ENCODE measurements at places on chromosomes 12 and 14.

GRCh38 chr12:33439587-33440011 is at the start of gene SYT10:
Gene SYT10, minus strand, starts transcription at chr12:33439819. Its CDS starts 297 bp downstream, at chr12:33439522.
- DNase-seq, result no peak

DNA sequence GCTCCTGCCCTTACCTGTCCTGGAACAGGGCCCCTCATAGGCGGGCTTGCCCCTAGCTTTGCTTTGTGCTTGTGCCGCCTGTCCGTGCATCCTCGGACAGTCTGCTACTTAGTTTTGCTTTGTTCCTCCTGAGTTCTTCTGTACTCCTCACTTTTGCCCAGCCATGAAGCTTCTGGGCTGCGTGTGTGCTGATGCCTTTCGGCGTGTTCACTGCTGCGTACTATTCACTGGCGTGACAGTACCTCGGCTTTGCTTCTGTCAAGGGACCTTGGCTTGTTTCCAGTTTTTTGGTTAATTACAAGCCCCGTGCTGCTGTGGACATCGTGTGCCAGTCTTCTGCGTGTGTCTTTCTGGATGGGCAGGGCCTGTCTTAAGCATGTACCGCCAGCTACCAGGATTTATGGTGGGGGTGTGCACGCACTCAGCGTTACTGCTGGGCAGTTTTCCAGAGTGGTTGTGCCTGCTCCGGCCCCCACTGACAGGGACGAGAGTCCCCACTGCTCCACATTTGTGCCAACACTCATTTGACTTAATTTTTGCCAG is 2.5 kb downstream of the PACS2 start:
- no peak for DNase-seq

- no peak for DNase-seq
Measured at GRCh38 chr12:44464180-44464579, 411.9 kb downstream of the NELL2 start.

- DNase-seq, result no peak
Measured at GRCh38 chr14:104519721-104520120, 59.8 kb upstream of the C14orf180 start.

DNA sequence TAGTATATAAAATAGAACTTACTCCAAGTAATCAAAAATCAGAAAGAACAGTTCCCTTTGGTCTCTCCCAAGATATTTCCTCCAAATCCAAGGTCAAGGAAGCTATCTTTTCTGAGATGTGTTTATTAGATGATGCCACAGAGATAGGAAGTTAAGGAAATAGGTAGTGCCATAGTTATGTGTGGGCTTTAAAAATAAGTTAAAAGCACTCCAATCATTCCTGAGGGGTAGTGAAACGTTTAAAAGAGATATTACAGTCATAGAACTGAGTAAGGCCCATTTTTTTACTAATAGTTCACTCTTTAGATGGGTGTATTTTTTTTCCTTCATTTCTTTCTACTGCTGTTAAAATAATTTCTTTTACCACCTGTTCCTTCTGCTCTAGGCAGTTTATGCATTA is 1630.9 kb upstream of the SEL1L start:
- no peak for DNase-seq

- DNase-seq, result no peak
Measured at GRCh38 chr12:60693019-60693626, 1097.3 kb downstream of the SLC16A7 start.

- DNase-seq, result no peak
Measured at GRCh38 chr12:120218680-120219606, 18.0 kb upstream of the RPLP0 start.

- no peak for DNase-seq
Measured at GRCh38 chr14:75168586-75169335, 7.7 kb downstream of the TMED10 start.

DNA sequence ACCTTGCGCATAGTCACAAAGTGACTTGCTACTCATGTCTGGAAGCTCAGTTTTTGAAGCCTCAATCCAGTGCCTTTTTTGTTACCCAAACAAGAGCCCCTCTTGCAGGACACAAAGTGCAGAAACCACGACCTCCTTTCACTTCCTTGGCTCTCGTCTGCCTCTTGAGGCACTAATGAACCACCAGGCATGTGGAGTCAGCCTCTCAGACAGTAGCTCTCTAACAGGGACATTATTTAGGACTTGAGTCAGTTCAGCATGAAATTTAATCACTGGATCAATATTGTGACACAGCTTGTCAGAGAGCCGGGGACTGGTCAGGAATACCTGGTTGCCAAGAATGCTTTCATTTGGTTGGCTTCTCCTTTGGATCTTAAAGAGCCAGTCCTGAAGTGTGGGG is 46.7 kb downstream of the HSPB8 start:
- no peak for DNase-seq

- DNase-seq, result no peak
Measured at GRCh38 chr12:115763982-115764621, 513.4 kb downstream of the MED13L start.

GRCh38 chr12:52358575-52359350 is 8.5 kb downstream of the KRT85 start:
- peak; percentile 5 for DNase-seq

DNA sequence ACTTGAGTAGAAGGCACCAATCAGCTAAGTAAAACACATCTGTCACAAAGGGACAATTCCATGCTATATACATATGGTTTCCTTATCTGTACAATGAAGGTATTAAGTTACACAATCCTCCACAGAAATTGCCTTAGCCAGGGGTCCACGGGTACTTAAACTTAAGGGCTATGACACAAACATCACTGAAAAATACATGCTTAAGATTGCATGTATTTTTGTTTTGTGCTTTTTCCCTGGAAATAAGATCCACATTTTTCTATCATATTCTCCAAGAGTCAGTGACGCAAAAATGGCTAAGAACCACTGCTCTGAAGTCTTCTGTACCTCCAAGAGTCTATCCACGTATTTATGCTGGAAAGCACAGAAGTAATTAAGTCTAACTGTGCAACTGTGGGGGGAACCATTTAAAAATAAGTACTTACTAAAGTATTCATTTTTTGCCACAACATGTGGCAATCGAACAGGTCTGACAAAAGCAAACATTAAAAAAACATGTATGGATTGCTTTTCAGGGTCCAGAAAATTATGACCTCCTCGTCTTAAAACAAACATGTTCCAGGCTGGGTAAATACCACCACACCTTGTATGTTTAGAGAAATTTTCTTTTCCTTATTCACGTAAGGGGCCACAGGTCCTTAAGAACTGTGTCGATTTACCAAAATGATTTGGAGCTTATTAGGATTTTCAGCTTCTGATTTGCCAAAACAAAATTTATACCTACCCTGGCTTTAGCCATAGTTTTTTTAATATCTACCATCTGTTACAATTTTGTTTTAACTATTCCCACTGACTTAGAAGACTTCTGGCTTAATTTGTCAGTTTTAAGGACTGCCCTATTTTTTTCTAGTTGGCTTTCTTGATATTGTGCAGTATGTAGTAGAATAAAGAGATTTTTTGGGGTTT is 2.8 kb downstream of the SLC38A2 start:
- DNase-seq, result no peak

GRCh38 chr12:45292486-45293195 is 76.7 kb downstream of the ANO6 start:
- DNase-seq, result no peak

DNA sequence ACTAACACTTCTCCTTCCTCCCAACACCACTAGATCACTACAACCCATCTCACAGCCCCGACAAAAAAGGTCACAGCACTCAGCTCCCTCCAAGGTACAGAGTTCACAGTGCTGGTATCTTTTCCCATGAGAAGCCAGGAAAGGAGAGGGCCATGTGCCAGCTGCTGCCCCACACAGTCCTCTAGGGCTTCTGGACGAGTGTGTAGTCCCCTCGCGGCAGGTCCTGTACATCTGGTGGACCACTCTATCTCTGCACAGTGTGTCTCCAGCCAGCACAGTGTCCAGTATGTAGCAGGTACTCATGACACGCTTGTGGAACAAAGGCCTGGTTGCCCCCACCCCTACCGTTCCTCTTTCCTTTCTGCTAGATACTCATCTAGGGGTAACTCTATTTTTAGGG is 134.4 kb upstream of the FOXN3 start:
- DNase-seq, result no peak

DNA sequence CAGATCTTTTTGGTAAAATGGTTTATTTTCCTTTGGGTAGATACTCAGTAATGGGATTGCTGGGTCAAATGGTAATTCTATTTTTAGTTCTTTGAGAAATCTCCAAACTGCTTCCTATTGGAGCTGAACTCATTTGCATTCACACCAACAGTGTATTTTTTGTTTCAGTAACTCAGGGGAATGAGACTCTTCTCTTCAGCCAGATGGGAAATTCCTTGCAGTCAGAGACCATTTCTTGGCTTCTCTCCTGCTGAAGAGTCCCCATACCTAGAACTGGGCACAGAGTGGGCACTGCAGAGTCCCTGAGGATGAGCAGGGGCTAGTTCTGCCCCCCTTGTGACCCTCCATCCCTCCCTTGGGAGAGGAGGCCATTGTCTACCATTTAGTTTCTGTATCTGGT is 10.8 kb downstream of the SDSL start:
- no peak for DNase-seq

DNA sequence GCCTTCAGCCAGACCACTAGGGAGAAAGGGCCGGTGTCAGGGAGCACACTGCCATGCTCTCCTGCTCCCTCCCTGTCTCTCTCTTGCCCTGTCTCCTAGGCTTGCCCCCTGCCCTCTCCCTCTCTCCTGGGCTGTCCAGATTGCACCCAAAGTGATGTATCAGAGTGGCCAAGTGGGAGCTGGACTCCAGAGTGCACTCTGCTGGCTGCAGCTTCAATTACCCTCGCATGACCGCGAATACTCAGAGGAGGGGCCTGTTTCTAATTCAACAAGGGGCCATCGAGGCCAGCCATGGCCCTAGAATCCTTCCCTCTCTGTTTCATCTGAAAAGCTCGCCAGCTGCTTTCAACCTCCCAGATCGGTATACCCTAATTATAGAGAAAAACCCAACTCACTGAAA is 206.4 kb upstream of the FKBP4 start:
- DNase-seq, result no peak

GRCh38 chr14:39558525-39558924 is 126.3 kb upstream of the FBXO33 start:
- DNase-seq, result no peak

DNA sequence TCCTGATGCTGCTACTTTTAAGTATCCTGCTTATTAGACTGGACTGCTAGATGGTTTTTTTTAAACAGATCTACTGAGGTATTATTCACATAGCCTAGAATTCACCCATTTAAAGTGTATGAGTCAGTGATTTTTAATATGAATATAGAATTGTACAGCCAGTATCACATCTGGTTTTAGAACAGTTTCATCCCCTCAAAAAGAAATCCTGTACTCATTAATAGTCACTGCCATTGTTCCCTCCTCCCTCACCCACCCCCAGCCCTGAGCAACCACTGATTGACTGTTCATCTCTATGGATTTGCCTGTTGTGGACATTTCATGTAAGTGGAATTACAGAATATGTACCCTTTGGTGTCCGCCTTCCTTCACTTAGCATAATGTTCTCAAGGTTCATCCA is 98.4 kb downstream of the PPP2R5C start:
- no peak for DNase-seq

DNA sequence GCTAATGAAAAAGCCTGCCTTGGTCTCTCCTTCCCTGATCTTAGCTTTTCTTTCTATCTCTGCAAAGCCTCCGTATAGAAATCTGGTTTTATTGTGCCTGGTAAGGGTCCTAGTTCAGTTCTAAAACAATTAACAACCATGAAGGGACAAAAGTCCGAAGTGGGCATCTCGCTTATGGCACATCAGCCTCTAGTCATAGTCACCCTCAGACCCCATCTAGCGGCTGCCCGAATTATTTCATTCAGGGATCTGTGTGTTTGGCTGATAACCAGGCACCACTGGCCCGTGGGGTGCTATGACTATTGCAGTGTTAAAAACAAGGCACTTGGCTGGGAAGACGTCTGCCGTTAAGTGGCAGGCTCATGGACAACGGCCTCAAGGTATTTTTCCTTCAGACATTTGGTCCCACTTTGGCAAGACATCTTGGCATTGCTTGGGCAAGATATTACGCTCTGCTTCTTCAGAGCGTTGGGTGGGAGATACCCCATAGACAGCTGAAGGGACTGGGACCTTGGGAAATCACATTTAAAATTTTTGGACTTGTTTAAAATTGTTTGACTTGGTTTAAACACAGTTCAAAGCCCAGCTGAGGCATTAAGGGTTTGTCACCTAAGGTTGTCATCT is 87.1 kb downstream of the SINHCAF start:
- DNase-seq, result peak; percentile 63

DNA sequence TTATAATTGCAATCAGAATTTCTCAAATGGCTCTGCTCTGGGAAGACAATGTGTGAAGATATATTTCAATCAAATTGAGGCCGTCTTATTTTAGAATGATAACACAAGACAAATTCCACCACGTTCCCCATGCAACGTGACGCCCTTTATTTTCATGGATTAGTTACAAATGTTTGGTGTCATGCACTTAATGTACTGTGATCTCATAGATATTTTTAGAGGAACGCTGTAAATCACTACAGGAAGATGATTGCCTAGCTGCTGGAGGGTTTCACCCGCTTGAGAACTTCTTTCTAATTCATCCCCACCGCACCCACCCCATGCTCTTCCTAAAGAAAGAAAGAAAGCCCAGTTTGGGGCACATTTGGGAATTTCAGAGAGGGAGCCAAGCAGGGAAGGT is 117.2 kb downstream of the PLXNC1 start:
- DNase-seq, result no peak

DNA sequence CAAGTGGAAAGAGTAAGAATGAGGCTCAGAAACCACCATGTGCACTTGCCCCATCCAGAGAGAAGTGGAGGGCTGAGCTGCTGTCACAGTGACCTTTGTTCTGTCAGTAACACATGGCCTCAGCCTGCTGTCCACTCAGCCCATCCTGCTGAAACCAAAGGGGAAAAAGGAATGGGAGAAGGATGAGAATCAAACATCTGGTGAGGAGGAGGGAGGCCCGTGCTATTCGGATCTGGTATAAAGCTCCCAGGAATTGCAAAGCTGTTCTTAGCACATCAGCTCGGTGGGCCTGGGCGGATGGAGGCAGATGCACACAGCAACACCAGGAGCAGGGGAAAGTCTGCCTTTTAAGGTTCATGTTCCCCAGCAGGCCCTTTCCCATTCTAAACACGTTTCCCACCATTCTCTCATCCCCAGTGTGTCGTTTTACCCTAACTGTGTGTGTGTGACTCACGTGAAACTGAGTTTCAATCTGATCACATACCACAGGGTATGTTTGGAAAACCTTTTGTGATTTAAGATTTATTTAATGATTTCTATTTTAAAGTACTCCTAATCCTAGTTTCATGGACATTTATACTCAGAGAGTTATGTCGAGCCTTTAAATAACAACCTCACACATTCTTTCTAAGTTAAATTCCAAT is 36.8 kb downstream of the RTRAF start:
- DNase-seq, result no peak

Measured in activated CD4-positive, alpha-beta T cell treated with anti-CD3 and anti-CD28 coated beads, Interleukin-2, Interleukin-4, amounts not matched to agents 100 ng/mL and 50 ng/mL, durations not matched to agents 16 hours and 8 hours (primary cell).